ENCODE measurements at places on chromosomes 12 and 14. TPM values are rescaled to one million over a fixed set of nuclear protein-coding genes. Genes with fewer than 3 reads are reported as not detected.

NOPCHAP1 gene
- 15.3 TPM for total RNA-seq

BDKRB2 gene
- total RNA-seq = 16.1 TPM

VDR gene
- 14.8 TPM for total RNA-seq

MIPOL1 gene
- 14.8 TPM for total RNA-seq

PLXNC1 gene
- 11.6 TPM for total RNA-seq

PTPN21 gene
- 23.2 TPM for total RNA-seq

GSKIP gene
- 30.5 TPM for total RNA-seq

ASCL1 gene
- total RNA-seq = not detected

LMNTD1 gene
- not detected for total RNA-seq

POTEG gene
- not detected for total RNA-seq

USP44 gene
- total RNA-seq = 2.8 TPM

UNC79 gene
- 0.79 TPM for total RNA-seq

GRCh38 chr12:99004799-99005466 is 359.8 kb downstream of the APAF1 start:
- no peak for DNase-seq

DNA sequence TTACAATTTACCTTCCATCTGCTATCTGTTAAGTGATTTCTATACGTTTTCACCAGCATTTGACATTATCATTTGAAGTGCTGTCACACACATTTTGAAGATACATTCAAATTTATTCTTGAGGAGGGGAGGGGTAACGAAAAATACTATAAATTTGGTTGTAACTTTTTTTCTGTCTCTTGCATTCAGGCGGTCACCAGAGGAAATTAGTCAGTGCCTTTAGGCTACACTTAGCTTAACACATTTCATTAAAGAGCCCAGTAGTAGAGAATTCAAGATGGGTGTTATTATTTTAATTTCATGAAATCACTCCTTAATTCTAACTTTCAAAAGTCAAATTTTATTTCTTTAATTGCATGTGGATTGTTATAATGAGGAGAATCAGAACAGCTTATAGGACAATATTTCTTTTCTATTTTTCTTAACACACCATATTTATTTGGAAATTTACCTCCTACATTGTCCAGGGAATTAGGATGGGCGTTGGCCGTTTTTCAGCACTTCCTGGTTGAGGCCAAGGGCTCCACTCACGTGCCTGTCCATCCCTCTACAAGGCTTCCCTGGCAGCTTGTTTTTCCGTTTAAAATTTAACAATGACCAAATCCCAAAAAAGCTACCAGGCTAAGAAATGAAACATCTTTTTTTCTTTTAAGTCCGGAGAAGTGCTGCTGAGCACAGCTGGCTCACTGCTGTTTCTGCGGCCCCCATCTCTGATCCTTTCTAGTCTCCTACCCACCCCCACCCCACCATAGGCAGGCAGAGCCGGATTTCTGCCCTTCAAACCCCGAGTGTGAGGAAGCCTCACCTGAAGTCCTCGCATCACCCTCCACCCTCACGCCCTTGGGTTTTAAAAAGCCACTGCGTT is 1.1 kb upstream of the FAR2 start:
- DNase-seq = no peak

DNA sequence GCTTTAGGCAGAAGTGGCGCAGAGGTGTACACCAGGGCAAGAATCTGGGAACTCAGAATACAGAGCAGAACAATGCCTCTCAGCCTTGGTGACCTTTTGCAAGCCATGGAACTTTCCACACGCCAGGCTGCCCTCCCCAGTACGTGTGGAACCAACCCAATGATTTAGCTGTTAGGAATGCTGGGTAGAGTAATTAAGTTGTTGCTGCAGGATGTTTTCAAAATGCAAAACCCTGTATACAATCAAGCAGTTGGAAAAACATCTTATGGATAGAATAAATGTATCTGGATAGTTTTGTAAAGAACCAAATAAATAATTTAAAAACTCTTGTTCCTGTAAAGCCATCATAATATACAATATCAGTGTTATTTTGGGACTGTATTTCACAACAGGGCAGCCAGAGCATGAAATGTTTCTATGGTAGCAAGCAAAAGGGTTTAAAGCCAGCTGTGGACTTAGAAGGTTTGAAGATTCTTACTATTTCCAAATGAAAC is 19.4 kb downstream of the PPP1R36 start:
- DNase-seq = peak; percentile 39

- DNase-seq = peak; percentile 44
These were observed 25.2 kb downstream of the NID2 start for GRCh38 chr14:52043690-52044089.

GRCh38 chr12:91561301-91561957 is 378.8 kb upstream of the DCN start:
- DNase-seq = no peak

GRCh38 chr14:26067341-26067740 is 530.5 kb downstream of the NOVA1 start:
- no peak for DNase-seq

- DNase-seq = no peak
These were observed 23.5 kb downstream of the AKAP6 start for GRCh38 chr14:32352631-32353030.

GRCh38 chr12:130872179-130873096 is 572 bp downstream of the RAN start:
- peak; percentile 70 for DNase-seq

- no peak for DNase-seq
These were observed 18.1 kb downstream of the KRT85 start for GRCh38 chr12:52349196-52349595.

- DNase-seq = no peak
These were observed 59.2 kb upstream of the RTRAF start for GRCh38 chr14:51929910-51930682.

GRCh38 chr12:104846056-104846767 is 111.9 kb downstream of the SLC41A2 start:
- no peak for DNase-seq

DNA sequence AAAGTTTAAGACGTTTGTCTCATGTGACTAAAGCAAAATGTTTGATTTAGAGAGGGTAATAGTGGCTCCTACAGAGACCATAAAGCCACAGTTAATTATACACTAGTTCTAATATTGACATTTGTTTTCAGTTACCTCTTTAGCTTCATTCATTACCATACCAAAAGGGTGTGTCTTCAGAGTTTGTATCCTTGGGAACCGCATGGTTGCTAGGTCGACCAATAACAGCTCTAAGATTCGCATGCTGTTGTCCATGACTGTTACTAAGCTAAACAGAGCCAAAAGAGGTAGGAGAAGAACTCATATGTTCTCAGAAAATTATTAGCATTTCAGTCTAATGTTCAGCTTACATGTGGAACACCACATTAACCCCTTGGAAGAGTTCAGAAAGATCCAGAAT is 36.2 kb upstream of the ETNK1 start:
- no peak for DNase-seq

DNA sequence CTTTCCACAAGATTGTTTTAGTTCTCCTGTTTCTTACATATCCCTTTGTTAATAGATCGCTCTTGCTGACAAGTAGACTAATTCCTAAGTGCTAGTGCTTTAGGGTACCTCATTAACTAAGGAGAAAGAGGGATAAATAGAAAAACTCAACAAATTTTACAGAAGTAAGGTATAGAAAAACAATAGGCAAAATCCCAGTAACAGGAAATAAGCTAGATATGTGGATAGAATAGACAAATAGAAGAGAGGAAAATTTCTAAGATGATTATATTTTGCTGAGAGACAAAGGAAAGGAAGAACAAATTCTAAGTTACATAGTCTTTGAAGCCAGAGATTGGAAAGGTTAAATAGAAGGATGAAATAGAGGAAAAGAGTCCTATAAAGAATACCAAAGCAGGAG is 1.0 kb downstream of the CD69 start:
- DNase-seq = no peak

DNA sequence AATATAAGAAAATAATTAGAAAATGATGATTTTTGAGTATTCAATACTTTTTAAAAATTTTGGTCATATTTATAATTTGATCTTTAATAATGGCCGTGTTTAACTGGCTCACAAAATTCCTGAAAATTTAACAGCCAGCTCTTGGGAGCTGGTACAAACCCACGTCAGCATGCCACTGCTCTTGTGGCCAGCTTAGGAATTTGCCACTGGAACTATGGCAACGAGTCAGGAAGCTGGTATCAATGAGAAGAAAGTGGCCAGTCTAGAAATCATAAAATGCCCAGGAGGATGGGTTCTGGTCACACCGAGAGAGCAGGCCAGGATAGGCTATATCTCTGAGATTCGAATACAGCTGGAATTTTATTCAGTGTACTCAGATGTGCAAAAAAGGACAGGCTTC is 72.2 kb upstream of the PLEKHG3 start:
- DNase-seq = no peak

DNA sequence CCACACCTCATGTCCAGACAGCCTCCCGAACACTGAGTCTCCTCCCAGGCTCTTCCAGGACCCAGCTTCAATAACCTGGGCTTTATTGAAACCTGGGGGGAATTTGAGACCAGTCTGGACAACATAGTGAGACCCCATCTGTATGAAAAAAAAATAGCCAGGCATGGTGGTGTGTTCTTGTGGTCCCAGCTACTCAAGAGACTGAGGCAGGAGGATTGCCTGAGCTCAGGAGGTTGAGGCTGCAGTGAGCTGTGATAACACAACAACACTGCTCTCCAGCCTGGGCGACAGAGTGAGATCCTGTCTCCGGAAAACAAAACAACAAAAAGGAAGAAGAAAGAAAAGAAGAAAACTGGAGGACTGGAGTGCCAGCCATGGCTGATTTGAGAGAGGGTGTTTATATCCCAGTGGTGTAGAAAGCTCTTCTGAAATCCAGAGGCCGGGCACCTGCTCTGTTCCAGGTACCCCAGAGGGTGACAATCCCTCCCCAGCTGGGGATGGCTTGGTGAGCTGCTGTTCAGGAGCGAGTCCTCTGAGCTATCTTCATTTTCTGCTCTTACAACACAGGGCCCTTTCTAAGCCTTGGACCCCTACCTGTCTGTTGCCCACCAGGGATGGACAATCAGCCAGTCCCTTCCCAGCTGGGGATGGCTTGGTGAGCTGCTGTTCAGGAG is 6.0 kb upstream of the PGF start:
- no peak for DNase-seq

DNA sequence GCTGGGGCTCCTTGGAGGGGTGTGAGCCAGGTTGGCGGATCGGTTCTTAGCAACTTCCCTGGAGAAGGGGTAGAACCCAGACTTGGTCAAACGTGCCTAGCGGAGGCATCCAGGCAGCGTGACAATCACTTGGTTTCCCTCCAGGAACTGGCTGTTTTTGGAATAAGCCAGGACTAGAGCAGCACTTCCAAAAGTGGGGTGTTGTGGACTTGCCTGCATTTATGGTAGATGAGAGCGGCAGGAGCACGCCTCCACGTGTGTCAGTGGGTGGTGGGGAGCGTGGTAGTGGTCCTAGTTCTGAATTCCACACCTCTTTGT is 2.8 kb downstream of the PRMT8 start:
- no peak for DNase-seq

- DNase-seq = no peak
These were observed 98.4 kb downstream of the GTF2A1 start for GRCh38 chr14:81122326-81122725.
